Effector memory CD8-positive, alpha-beta T cell (primary cell): ENCODE measurements at places on chromosomes 3 and 15.

GRCh38 chr15:83410532-83410931, 36.6 kb upstream of the SH3GL3 start:
- H3K4me1 ChIP-seq: no peaks in the 10 kb centered on the region
- no peaks in the 10 kb centered on the region for H3K36me3 ChIP-seq
- H3K27me3 ChIP-seq: no peaks in the 10 kb centered on the region
- no peak for DNase-seq
- H3K27ac ChIP-seq: no peak overlapping the region

GRCh38 chr15:26134152-26134551, 271.0 kb upstream of the ATP10A start:
- no peak overlapping the region for H3K4me3 ChIP-seq
- no peaks in the 10 kb centered on the region for H3K36me3 ChIP-seq
- no peaks in the 10 kb centered on the region for H3K27me3 ChIP-seq
- H3K27ac ChIP-seq: no peak overlapping the region
- H3K4me1 ChIP-seq: no peaks in the 10 kb centered on the region
- no peak for DNase-seq

DNA sequence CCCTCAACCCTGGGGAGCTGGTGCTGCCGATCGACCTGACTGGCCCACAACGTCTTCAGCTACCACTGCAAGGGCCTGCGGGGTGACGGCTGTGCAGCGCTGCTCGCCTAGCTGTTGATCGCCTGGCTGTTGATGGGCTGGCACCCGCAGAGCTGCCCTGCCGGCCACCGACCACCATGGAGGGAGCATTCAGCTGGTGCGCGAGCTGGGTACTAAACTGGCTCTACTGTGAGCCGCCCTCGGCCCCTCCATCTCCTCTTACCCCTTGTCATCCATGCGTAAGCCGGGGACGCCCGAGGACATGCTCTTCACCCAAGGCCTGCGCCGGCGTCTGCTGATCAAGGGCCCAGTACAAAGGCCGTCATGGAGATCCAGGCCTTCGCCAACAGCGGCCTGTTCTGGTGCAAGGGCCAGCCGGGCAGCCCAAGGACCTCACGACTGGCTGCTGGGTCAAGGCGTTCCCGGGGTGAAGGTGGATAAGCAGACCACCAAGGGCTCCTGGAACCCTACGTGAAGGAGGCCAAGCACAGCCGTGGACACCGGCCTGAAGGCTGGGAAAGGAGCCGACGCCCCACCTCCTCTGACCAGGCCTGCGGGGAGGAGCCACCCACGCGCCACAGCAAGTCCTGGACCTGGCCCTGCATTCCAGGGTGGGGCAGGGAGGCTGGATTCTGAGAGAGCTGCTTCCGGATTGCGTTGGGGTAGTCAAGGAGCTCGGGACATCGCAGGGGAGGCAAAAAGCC, 46.9 kb downstream of the SFMBT1 start:
- H3K4me1 ChIP-seq: no peaks in the 10 kb centered on the region
- H3K27me3 ChIP-seq: no peaks in the 10 kb centered on the region
- DNase-seq: no peak
- H3K4me3 ChIP-seq: no peak overlapping the region
- H3K27ac ChIP-seq: peak overlapping the region; percentile 44

GRCh38 chr3:12724794-12725193, 34.3 kb downstream of the TMEM40 start:
- H3K4me3 ChIP-seq: no peak overlapping the region
- peaks cover 4% of the 10 kb centered on the region for H3K36me3 ChIP-seq
- no peak overlapping the region for H3K27ac ChIP-seq
- peaks cover 6% of the 10 kb centered on the region for H3K27me3 ChIP-seq
- no peak for DNase-seq

DNA sequence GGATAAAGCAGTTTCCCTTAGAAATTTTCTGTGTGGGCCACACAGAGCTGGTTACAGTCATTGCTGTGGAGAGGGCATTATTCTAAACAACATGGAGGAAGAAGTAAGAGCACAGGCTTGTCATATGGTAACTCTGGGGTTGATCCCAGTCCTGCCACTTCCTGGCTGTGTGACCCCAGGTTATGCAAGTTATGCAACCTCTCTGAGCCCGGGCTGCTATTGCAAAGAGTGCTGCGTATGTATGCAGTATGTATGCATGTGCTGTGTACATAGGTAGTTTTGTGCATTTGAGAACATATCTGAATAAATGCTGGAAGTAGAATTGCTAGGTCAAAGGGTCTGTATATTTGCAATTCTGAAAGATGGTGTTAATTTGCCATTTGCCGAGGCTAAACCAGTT, 9.2 kb downstream of the SPSB4 start:
- peaks cover 8% of the 10 kb centered on the region for H3K27me3 ChIP-seq
- no peak overlapping the region for H3K4me3 ChIP-seq
- DNase-seq: no peak
- H3K4me1 ChIP-seq: peaks cover 8% of the 10 kb centered on the region
- no peaks in the 10 kb centered on the region for H3K36me3 ChIP-seq

DNA sequence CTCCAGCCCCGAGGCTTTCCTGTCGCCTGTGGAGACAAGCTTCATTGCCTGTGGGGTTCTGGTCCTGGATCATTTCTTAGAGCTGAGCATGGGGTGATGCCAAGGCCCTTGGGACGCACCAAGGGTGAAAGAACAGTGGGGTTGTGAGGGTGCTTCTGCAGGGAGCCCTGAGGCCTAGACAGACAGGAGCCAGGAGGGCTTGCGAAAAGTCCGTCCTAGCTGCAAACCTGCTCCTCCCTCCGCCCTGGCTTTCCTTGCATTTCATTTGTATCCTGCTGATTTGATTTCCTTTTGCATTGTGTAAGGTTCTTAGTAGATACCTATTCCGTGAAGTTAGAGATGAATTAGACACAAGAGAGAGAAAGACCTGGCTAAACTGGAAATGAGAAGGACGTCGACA, 286.9 kb upstream of the C2CD4B start:
- peaks cover 2% of the 10 kb centered on the region for H3K36me3 ChIP-seq
- no peak overlapping the region for H3K27ac ChIP-seq
- peaks cover 14% of the 10 kb centered on the region for H3K27me3 ChIP-seq
- no peaks in the 10 kb centered on the region for H3K4me1 ChIP-seq
- H3K4me3 ChIP-seq: no peak overlapping the region

DNA sequence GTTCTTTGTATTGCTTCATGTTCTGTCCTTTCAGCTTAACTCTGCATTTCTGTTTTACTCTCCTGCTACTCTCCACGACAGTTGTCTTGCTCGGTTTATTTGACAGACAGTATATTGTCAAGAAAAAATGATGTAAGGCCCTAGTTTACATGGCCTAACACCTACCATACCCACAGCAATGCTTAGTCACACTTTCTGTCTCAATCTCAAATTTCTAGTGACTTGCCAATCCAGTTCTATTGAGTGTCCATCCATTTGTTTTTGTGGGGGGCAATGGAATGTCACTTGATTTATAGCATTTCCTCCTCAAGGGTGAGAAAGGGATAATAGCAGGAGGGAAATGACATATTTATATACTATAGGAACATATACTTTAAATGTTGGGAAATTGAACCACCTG, 676.2 kb downstream of the NAALADL2 start:
- H3K27ac ChIP-seq: no peak overlapping the region
- no peak for DNase-seq
- H3K4me3 ChIP-seq: no peak overlapping the region
- no peaks in the 10 kb centered on the region for H3K4me1 ChIP-seq
- no peaks in the 10 kb centered on the region for H3K36me3 ChIP-seq
- H3K27me3 ChIP-seq: no peaks in the 10 kb centered on the region

DNA sequence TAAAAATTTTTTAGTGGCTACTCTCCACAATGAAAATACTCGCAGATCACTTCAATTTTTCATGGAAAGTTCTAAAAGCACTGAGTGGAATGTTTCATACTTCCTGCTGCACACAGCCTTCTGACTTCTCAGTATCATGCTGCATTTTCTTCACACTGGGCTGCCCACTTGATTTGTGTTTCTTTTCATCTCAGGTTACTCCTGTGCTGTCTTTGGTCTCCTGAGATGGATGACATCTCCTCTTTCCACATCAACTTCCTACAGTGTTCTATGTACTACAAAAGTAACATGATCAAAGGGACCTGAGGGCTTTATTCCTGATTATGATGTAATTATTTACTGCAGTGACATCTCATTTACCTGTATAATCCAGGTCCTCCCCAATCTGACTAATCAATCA, 927.7 kb downstream of the ROBO2 start:
- no peak overlapping the region for H3K4me3 ChIP-seq
- DNase-seq: no peak
- H3K36me3 ChIP-seq: no peaks in the 10 kb centered on the region
- H3K27me3 ChIP-seq: no peaks in the 10 kb centered on the region
- no peaks in the 10 kb centered on the region for H3K4me1 ChIP-seq

GRCh38 chr3:69647081-69647480, 92.2 kb upstream of the MITF start:
- no peaks in the 10 kb centered on the region for H3K36me3 ChIP-seq
- no peak for DNase-seq
- no peaks in the 10 kb centered on the region for H3K27me3 ChIP-seq
- H3K4me3 ChIP-seq: no peak overlapping the region
- H3K4me1 ChIP-seq: no peaks in the 10 kb centered on the region
- H3K27ac ChIP-seq: no peak overlapping the region

- H3K4me3 ChIP-seq: peak overlapping the region; percentile 85
- H3K36me3 ChIP-seq: no peaks in the 10 kb centered on the region
Observed at GRCh38 chr3:155745795-155746550, 1.1 kb upstream of the PLCH1 start.

GRCh38 chr15:92384381-92384780, 9.3 kb upstream of the ST8SIA2 start:
- DNase-seq: no peak
- H3K27me3 ChIP-seq: peaks cover 53% of the 10 kb centered on the region
- H3K4me1 ChIP-seq: peaks cover 2% of the 10 kb centered on the region
- H3K27ac ChIP-seq: no peak overlapping the region
- no peaks in the 10 kb centered on the region for H3K36me3 ChIP-seq

- H3K4me1 ChIP-seq: no peaks in the 10 kb centered on the region
- H3K4me3 ChIP-seq: no peak overlapping the region
- no peak overlapping the region for H3K27ac ChIP-seq
- peaks cover 73% of the 10 kb centered on the region for H3K27me3 ChIP-seq
Observed at GRCh38 chr3:193971261-193971751, 164.6 kb upstream of the HES1 start.

DNA sequence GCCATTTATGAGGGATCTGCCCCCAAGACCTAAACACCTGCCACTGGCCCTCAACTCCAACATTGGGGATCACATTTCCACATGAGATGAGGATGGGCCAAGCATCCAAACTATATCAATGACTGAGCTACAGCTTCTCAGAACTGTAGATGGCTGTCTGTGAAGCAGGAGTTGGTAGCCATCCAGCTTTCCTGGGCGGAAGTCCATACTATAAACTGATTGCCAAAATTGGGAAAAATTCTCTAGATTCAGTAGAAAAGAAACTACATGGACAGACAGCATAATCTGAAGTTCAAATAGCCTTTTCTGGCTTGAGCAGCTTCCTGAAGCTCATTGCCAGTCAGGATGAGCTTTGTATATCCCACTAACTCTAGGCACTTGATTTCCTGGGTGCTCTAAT, 214.7 kb upstream of the ZBTB20 start:
- no peaks in the 10 kb centered on the region for H3K36me3 ChIP-seq
- DNase-seq: no peak
- H3K27ac ChIP-seq: no peak overlapping the region
- H3K27me3 ChIP-seq: no peaks in the 10 kb centered on the region
- H3K4me3 ChIP-seq: no peak overlapping the region

DNA sequence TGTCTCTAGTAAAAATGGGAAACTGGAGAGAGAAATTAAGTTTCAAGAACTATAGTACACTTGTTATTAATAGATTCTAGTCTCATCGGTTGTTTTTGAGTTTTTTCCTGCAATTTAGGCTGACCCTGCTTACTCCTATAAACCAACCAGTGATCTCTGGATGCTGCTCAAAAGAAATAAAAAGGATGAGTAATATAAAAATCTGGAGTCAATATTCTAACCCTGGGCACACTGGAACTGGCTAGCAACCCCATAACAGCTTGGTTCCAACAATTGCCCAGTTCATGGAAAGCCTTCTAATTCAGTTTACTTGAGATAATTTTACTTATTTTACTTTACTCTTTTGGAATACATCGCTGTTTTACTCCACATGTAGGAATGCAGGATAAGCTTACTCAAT, 211.6 kb downstream of the GBE1 start:
- H3K4me3 ChIP-seq: no peak overlapping the region
- H3K36me3 ChIP-seq: no peaks in the 10 kb centered on the region
- H3K4me1 ChIP-seq: no peaks in the 10 kb centered on the region

DNA sequence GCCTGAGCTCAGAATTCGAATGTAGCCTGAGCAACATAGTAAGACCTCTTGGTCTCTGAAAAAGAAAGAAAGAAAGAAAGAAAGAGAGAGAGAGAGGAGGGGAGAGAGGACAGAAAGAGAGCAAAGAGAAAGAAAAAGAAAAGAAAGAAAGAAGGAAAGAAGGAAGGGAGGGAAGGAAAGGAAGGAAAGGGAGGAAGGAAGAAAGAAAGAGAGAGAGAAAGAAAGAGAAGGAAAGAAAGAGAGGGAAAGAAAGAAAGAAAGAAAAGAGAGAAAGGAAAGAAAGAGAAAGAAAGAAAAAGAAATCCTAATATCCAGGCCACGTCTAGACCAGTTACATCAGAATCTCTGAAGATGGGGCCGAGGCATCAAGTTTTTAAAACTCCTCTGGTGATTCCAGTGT, 50.7 kb downstream of the PPM1L start:
- H3K4me1 ChIP-seq: peaks cover 9% of the 10 kb centered on the region
- no peak overlapping the region for H3K27ac ChIP-seq
- no peaks in the 10 kb centered on the region for H3K36me3 ChIP-seq
- no peaks in the 10 kb centered on the region for H3K27me3 ChIP-seq
- no peak for DNase-seq

DNA sequence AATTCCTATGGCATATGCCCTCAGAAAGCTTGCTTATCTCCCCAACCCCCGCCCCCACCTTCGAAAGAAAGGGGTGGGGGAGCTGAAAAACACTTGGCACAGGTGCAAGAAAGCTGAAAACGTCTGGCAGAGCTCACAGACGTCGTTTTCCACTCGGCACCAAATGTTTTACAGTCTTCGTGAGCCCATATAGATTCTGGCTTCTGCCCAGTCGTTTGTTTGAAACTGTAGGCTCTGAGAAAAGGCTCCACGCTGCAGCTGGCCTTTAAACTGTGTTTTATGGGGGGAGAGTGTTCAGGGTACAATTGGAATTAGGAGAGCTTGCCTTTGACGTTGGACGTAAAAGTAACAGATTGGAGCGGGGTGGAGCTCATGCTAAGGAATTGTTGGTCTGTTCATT, 130.3 kb downstream of the MDFIC2 start:
- no peaks in the 10 kb centered on the region for H3K36me3 ChIP-seq
- no peak overlapping the region for H3K4me3 ChIP-seq
- H3K4me1 ChIP-seq: no peaks in the 10 kb centered on the region
- H3K27ac ChIP-seq: no peak overlapping the region

DNA sequence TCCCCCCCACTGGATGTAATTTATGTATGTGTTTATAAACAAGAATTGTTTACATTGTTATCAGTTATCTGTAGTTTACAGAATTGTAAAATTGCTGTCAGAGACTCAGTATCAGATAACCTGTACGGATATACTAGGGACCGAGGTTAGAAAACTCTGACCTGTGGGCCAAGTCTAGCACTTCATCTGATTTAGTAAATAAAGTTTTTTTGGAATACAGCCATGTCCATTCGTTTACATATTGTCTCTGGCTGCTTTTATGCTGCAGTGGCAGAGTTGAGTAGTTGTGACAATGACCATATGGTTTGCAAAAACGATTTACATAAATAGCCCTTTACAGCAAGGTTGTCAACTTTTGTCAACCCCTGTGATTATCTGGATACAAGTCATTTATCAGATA, 52.6 kb downstream of the LRRC28 start:
- H3K4me3 ChIP-seq: no peak overlapping the region
- H3K27me3 ChIP-seq: no peaks in the 10 kb centered on the region
- H3K27ac ChIP-seq: no peak overlapping the region
- no peaks in the 10 kb centered on the region for H3K36me3 ChIP-seq

GRCh38 chr3:149705416-149705815, 46.9 kb downstream of the COMMD2 start:
- no peaks in the 10 kb centered on the region for H3K27me3 ChIP-seq
- no peaks in the 10 kb centered on the region for H3K36me3 ChIP-seq
- peaks cover 7% of the 10 kb centered on the region for H3K4me1 ChIP-seq
- DNase-seq: no peak
- no peak overlapping the region for H3K27ac ChIP-seq
